ENCODE measurements at places on chromosomes 6 and 20.
A peak's percentile ranks its signal among the peaks of the same experiment; 100 is the strongest.

DNA sequence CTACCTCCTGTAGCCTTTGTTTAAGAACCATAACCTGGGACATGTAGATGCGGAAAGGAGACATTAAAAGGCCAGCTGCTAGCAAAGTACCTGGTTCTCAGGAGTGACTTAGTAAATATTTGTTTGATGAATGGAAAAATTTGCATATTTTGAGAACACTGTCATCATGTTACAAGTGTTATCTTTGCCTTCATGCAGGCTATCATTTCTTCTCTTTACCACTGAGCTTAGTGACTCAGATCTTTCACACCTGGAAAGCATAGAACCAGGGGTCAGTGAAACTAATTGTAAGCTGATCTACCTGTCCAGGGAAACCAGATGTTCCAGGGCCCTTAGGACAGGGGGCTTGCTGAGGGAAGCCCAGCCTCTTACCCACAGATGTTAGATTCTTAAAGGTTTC is 5.4 kb downstream of the ZFP57 start:
- no peak for DNase-seq

GRCh38 chr6:30603961-30604360 is 13.1 kb downstream of the PPP1R10 start:
- DNase-seq: no peak

DNA sequence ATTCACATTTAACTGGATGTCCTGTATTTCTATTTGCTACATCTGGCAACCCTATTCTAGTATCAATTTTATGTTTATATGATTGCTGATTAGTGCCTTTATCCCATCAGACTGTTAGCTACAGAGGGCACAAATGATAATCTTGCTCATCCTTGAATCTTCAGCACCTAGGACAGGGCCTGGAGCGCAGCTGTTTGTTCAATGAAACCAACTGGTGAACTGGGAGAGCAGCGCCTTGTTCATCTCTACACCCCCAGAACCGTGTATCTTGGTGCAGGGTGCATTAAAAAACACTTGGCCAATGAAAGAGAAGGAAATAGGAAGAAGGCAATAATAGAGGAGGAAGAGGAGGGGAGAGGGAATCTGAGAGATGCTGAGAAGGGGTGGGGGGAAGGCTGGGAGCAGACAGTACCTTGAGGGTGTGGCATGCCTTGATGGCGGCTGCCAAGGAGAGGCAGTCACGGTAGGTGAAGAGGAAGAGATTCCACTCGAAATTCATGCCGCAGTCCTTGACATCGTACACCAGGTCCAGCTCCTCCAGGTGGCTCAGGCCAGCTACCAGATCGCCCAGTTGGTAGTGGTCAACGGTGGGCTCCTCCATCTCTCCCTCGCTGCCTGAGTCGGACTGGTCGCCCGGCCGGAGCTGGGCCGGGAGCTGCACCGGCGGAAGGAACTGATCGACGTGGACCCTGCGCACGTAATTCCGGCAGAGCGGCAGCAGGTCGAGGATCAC is 15.5 kb downstream of the TMEM151B start:
- peak; percentile 55 for DNase-seq

DNA sequence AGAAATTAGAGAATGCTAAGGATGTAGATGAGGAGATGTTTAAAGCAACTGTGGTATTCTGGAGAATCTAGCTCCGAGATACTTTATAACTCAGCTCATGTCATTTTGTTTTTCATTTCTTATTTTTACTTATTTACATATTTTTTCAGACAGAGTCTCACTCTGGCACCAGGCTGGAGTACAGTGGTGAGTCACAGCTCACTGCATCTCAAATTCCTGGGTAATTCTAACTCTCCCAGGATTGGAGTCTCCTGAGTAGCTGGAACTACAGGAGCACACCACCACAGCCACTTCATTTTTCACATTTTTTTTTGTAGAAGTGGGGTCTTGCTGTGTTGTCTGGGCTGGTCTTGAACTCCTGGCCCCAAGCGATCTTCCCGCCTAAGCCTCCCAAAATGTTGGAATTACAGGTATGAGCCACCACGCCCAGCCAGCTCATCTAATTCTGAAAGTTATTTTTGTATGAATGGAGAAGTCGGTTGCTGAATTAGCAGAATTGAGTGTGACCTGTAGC is 94.3 kb upstream of the FAM8A1 start:
- DNase-seq: peak; percentile 28

GRCh38 chr6:20412682-20413073 is 11.0 kb downstream of the E2F3 start:
- DNase-seq: no peak

DNA sequence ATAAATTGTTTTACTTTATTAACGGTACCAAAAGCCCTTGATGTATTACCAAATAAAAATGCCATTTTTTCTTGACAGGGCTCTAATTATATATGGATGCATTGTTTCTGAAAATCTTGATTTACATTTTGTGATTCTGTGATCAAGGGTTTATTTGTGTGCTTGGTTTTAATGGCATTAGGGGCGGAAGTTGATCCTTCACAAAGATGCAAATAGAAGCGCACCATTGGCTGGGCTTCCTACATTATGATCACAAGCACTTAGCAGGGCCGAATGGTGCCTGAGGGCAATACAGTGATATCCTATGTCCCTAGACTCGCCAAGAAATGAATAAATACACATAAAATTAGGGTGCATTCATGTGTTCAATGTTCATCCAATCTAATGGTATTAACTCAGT is 172.9 kb upstream of the UST start:
- DNase-seq: no peak

DNA sequence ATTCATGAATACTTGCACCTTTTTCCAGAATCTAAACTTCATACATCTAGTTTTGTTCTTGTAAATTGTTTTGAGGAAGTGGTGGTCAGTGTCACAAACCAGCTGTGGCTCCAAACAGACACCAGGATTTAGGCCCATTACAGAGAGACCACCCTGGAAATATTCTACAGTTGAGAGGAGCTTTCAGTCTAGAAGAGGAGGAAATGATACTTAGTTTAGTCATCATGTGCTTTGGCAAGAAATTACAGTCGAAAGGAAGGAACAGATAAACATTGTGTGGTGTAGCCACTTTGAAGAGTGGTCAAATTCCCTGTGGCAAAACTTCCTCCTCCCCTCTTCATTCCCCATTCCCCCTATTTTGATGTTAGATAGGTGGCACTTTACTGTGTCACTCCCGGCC is 15.7 kb downstream of the DCBLD1 start:
- DNase-seq: peak; percentile 39

- peak; percentile 25 for DNase-seq
Measured at GRCh38 chr6:81996414-81996813, 243.9 kb upstream of the TENT5A start.

GRCh38 chr6:123869334-123869733 is 65.7 kb downstream of the NKAIN2 start:
- no peak for DNase-seq

DNA sequence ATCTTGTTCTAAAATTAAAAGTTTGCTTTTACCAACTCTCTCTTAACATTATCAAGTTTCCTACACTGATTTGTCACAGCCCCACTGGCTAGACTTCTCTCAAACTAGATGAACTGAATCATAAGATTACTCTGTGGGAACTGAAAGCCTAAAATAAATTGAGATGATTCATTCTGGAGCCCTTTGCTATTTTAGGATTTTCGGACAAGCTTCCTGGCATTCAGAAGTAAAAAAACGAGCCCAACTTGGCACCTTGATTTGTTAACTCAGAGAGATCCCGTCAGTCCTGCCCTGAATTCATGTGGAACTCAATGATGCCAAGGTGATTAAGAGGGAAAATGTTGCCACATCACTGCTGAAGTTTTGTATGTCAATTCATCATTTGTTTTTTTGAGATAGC is 122.0 kb upstream of the NRSN1 start:
- DNase-seq: no peak

GRCh38 chr6:54248994-54249393 is 59.2 kb upstream of the TINAG start:
- no peak for DNase-seq

- no peak for DNase-seq
Measured at GRCh38 chr6:20771409-20771808, 237.2 kb downstream of the CDKAL1 start.

GRCh38 chr20:56766528-56766927 is 137.4 kb downstream of the TFAP2C start:
- DNase-seq: no peak

GRCh38 chr20:53161473-53161872 is 189.3 kb downstream of the TSHZ2 start:
- no peak for DNase-seq

DNA sequence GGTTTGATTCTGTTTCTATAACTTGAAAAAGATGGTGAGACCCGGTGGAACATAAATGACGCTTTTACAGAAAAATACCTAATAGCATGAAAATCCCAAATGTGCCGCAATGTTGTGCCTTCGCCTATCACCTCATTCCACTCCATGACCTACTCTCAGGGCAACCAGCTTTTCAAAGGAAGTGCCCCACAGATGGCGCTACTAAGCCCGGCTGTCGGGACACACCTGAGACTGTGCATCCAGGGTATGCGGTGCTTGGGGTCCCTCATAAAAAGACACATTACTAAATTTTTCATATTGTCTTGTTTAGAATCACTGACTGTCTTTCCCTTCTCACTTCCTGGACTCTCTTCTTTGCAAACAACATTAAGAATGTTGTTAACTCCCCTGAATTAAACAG is 145.5 kb upstream of the RPS6KA2 start:
- DNase-seq: no peak

- DNase-seq: no peak
Measured at GRCh38 chr20:17358854-17359253, 132.0 kb downstream of the PCSK2 start.

DNA sequence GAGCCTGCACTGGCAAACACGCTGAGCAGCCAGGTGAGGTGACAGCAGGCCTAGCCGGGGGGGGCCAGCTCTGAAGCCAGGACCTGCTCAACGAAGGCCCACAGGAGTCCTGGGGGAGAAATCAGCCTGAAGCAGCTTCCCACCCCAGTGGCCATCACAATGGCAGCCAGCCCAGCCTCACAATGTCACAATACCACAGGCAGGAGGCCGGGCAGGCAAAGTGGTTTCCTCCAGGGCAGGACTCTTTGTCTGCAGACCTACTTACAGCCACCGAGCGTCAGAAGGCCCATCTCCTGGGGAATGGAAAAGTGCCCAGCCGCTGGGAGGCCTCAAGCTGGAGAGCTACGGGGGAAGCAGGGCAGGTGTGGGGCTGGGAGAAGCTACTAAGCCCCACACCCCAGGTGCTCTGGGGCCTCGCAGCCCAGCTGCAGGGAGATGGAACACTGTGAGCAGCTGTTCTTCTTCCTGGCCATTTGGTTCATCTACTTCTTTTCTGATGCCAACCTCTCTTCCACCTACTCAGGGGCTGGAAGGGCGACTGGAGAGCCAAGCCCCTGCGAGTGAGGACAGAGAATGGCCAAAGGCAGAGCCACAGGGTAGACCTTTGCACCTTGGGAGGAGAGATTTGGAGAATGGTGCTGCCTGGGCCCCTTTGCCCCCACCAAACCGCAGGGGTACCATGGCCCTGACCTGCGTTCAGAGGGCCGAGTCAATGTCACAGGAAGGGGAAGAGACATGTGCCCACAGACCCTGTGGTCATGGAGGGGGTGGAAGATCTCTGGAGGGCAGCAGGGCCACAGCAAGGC is 22.3 kb upstream of the AVP start:
- DNase-seq: no peak

- DNase-seq: no peak
Measured at GRCh38 chr6:44099192-44099591, 28.1 kb downstream of the MRPL14 start.

GRCh38 chr6:20778912-20779311 is 244.7 kb downstream of the CDKAL1 start:
- no peak for DNase-seq

DNA sequence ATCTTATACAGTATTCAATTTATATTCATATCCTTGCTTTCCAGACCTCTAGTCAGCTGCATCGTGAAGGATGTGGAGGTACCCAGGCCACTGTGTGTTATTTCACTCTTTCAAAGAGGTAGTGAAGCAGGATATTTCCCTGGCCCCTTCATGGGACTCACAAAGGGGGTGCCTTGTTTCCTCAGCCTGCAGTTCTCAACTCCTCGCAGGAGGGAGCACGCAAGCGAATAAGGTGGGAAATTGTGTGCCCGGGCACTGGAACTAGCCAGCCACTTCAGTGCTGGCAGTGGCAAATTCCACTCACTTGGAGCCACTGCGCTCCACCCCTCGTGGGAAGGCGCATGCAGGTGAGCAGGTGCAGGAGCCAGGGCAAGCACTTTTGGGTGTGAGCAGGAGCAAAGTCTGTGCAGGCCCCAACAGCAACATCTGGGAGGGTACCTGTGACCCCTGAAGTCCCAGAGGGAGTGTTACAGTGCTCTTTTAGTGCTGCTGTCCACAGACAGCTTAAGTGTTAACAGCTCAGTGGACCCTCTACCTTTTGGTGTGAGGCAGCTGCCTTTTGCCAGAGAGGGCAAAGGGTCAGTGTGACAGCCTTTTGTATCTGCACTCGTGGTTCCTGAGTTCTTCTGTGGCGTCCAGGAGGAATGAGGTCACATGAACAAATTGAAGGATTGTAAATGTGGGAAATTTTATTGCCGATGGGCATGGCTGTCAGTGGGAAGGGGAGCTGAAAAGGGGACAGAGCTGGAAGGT is 49.4 kb upstream of the FAM135A start:
- DNase-seq: no peak

DNA sequence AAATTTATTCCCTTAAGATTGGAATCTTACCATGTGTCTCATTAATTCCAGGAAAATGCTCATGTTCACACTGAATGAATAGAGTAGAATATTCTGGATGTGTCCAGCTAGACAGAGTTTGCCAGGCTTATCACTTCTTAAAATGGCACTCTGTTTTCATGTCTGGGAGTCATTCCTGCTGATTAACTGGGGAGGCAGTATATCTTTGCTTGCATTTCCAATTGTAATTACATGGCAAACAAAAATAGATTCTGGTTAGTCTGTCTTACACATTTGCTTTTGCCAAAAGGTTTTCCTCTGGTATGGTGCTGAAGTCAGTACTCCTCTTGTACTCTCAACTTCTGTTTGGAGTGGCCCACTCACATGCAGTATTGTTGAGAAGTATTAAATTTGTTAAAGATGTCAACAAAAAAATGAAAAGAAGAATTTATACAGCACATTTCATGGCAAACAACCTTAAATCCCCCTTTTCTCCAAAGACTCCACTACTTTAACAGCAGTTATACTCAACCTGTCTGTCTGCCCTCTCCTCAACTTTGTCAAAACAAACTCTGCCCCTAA is 70.2 kb downstream of the TENT5A start:
- no peak for DNase-seq

GRCh38 chr6:1024587-1024986 is 287.3 kb upstream of the FOXQ1 start:
- peak; percentile 88 for DNase-seq

- no peak for DNase-seq
Measured at GRCh38 chr6:126039284-126039683, 52.9 kb downstream of the TRMT11 start.

DNA sequence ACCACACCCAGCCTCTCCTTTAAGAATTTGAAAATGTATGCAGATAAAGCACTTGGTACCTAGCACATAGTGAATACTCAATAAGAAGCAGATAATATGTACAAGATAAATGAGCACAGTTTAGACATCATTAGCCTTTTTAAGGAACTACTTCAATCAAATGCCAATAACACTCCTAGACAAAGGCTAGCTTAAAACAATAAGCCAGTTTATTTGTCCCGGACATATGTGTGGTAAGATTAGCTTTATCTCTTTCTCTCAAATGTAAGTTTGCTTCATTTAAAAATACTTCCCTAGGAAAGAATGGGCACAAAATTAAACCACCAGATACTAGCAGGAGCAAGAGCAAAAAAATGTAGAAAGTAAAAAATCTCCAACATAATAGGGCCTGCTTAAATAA is 73.8 kb downstream of the MAP3K5 start:
- DNase-seq: no peak

GRCh38 chr6:121857551-121857950 is 422.1 kb downstream of the GJA1 start:
- no peak for DNase-seq

- DNase-seq: peak; percentile 54
Measured at GRCh38 chr20:59087829-59088433, 45.3 kb upstream of the PRELID3B start.

Data from AG08396 (cell line).